Bronchus fibroblast of lung (primary cell): ENCODE measurements at places on chromosomes 3 and 15. TPM values are rescaled to one million over a fixed set of nuclear protein-coding genes. Genes with fewer than 3 reads are reported as not detected.

WDR76 gene
- total RNA-seq, result 26.9 and 27.9 TPM in 2 replicates

TJP1 gene
- total RNA-seq, result 58.0 and 64.7 TPM in 2 replicates

TRPM1 gene
- total RNA-seq, result not detected in 2 replicates

CPNE9 gene
- total RNA-seq, result under 0.01 and 0.17 TPM in 2 replicates

HHLA2 gene
- total RNA-seq, result not detected in 2 replicates

CRTAP gene
- total RNA-seq, result 200 and 206 TPM in 2 replicates

IGF2BP2 gene
- total RNA-seq, result 67.6 and 67.9 TPM in 2 replicates

GPR62 gene
- total RNA-seq, result 0.15 and 0.34 TPM in 2 replicates

GOLGA8Q gene
- not detected in 2 replicates for total RNA-seq

FGD5 gene
- under 0.01 and 0.30 TPM in 2 replicates for total RNA-seq

GP9 gene
- not detected in 2 replicates for total RNA-seq

HESX1 gene
- total RNA-seq, result 0.30 and 1.0 TPM in 2 replicates

PRRT3 gene
- 1.8 and 3.2 TPM in 2 replicates for total RNA-seq

ENTPD3 gene
- under 0.01 TPM in 2 replicates for total RNA-seq

NBEAL2 gene
- total RNA-seq, result 6.4 TPM in 2 replicates

RGMA gene
- total RNA-seq, result 3.6 and 5.7 TPM in 2 replicates

ASB14 gene
- not detected in 2 replicates for total RNA-seq

HACL1 gene
- 13.1 and 13.5 TPM in 2 replicates for total RNA-seq

PRSS50 gene
- not detected in 2 replicates for total RNA-seq

SLCO2A1 gene
- 2.7 and 3.0 TPM in 2 replicates for total RNA-seq

GXYLT2 gene
- 9.4 and 15.0 TPM in 2 replicates for total RNA-seq

IGSF10 gene
- 0.15 and 0.17 TPM in 2 replicates for total RNA-seq

P2RY13 gene
- total RNA-seq, result not detected in 2 replicates

AADACL2 gene
- not detected in 2 replicates for total RNA-seq

BFSP2 gene
- total RNA-seq, result not detected in 2 replicates

TRIM71 gene
- not detected in 2 replicates for total RNA-seq

MRAS gene
- total RNA-seq, result 15.0 and 15.6 TPM in 2 replicates

KCNH8 gene
- not detected in 2 replicates for total RNA-seq
